ENCODE measurements at places on chromosomes 12 and 14.
A peak's percentile ranks its signal among the peaks of the same experiment; 100 is the strongest.

- peak; percentile 66 for DNase-seq
These were observed 97.7 kb downstream of the ESRRB start for GRCh38 chr14:76473481-76474263.

DNA sequence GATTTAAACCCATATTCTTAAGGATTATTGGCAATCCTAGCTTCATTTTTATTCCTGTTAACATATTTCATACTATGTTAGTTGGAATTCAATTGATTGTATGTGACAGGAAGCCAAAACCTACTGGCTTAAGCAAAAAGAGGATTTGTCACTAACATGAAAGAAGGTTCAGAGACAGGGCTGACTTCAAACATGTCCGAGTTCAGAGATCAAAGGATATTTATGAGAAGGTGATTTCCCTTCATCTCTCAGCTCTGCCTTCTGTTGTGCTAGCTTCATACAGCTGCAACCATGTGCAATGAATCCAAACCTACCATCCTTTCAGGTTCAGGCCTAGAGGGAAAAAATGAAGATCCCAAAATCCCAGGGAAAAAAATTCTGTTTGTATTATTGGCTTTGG lies 349.7 kb downstream of the ATP23 start:
- DNase-seq: no peak

GRCh38 chr14:57652769-57653168 lies 159.1 kb upstream of the CCDC198 start:
- DNase-seq: no peak

GRCh38 chr14:35399083-35399937 lies 5.2 kb downstream of the NFKBIA start:
- DNase-seq: no peak

DNA sequence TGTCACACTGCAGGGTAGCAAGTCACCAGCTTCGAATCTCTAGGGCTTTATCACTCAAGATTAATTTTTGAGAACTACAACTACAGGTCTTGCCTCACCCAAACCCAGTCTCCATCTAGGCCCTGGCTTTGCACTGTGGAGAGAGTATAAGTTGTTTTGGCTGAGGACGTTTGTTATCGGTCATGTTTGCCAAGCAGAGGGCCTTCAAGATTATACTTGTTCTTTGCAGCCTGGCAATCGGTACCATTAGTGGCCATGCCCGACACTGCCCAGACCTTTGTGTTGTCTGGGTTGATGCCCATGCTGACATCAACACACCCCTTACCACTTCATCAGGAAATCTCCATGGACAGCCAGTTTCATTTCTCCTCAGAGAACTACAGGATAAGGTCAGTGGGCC lies 25.7 kb downstream of the ARG2 start:
- no peak for DNase-seq

- peak; percentile 70 for DNase-seq
These were observed 214.8 kb downstream of the CHST11 start for GRCh38 chr12:104671409-104672095.

DNA sequence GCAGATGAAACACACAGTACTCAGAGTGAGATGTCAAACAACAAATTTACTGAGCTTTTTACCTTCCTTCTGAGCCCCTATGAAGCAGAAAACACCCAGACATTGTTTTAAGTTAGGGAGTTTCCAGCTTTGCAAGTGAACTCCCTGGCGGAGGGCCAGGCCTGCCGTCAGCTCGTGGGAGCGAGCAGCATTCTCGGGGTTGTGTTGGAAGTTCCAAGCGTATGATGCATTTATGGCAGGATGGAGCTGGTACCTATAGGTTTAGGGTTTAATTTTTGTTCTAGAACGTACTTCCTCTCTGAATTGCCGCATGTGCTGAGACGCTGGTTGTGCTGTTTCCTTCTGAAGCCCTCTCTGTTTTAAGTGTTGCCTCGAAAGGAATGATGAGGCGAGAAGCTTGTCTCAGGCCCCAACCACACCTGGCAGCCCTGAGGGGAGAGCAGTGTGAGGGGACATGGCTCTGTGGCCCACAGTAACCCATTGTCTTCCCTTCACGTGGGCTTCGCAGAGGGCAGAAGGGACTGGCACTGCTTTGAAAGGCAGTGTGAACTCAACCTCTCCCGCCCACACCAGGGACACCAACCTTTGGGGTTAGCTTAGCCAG lies 76.6 kb downstream of the SSPN start:
- DNase-seq: peak; percentile 87

DNA sequence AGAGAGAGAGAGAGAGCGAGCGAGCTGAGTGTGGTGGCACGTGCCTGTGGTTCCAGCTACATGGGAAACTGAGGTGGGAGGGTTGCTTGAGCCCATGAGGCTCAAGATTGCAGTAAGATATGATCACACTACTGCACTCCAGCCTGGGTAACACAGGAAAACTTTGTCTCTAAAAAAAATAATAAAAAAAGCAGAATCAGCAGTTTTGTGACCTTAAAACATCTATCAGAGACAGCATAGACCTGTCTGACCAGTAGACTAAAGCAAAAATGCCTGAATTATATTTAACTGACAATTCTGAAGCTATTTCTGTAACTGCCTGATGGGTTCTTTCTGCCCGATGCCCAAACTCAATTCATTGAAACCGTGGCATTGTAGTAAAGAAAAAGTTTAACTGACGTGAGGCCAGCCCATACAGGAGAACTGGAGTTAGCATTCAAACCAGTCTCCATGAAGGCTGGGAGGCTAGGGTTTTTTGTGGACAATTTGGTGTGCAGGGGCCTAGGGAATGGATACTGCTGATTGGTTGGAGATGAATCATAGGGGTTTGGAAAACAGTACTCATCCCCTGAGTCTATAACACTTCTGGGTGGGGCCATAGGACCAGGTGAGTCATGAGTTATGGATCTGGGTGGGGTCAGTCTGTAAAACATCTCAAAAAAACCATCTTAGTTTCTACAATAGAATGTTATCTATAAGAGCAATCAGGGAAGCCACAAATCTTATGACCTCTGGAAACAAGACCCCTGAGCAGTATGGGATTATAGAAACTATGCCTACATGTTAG lies 8.0 kb upstream of the RASSF8 start:
- no peak for DNase-seq

All from lung (tissue), 17 donors.